ENCODE measurements at places on chromosomes 12 and 14.

- no peak for DNase-seq
These were observed 77.4 kb downstream of the SCARB1 start for GRCh38 chr12:124786061-124786964.

DNA sequence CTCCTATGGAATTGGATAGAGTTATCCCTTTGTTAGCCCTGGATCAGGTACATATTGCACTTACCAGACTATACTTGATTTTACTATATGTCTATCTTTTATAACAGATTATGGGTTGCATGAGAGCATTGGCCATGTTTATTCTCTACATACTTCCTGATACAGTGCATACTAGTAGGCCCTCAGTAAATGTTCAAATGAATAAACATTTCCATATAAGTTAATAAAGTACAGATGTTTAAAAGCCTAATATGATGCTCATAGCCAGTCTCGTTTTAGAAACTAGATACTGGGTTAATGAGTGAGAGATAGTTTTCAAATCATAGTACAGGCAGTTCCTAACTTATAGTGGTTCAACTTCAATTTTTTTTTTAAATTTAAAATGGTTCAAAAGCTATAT lies 39.5 kb upstream of the TOMM20L start:
- no peak for DNase-seq

GRCh38 chr14:57559576-57559975 lies 65.9 kb upstream of the CCDC198 start:
- DNase-seq: no peak

DNA sequence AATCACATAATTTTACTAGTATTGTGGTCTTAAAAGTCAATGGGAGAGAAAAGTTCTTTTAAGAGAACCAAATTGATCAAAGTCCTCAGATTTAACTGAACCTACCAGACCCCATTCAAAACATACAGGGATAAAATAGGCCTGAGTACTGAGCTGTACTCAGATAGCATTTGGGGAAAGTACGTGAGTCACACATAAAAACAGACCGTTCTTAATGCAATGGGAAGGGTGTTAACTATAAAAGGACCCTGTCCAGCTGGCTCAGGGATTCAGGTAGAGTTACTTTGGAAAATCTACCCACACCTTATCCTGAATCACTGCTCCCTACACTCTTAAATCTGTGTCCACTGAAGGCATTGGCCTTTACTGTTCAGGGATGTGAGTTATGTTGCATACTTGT lies 78.0 kb downstream of the PTPN21 start:
- DNase-seq: no peak

GRCh38 chr14:43983721-43984120 lies 523.4 kb downstream of the FSCB start:
- DNase-seq: no peak

All from activated naive CD4-positive, alpha-beta T cell treated with anti-CD3 and anti-CD28 coated beads, Interleukin-2, amount 50 U/mL, for 72 hours (primary cell).